ENCODE measurements at places on chromosomes 3 and 15. TPM values are rescaled to one million over a fixed set of nuclear protein-coding genes. Genes with fewer than 3 reads are reported as not detected.

DNA sequence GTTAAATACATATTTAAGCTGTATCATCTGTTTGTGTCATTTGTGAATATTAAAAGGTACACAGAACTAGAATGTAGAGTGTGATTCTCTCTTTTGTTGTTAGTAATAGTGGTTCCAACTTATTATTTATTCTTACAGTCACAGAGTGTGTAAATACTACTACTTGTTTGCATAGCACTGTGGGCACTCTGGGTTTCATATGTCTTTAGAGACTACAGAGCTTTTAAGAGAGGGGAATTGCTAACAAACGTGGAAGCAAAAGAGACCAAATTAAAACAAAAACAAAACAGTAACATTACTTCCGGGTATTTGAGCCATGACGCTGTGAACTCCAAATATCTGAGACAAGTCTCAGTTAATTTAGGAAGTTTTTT lies 828.0 kb upstream of the DPPA4 start:
- no peak for DNase-seq

GRCh38 chr15:36595611-36596010 lies 16.2 kb downstream of the CDIN1 start:
- no peak for DNase-seq

GRCh38 chr15:27234593-27234992 lies 263.6 kb downstream of the GABRG3 start:
- DNase-seq: no peak

DNA sequence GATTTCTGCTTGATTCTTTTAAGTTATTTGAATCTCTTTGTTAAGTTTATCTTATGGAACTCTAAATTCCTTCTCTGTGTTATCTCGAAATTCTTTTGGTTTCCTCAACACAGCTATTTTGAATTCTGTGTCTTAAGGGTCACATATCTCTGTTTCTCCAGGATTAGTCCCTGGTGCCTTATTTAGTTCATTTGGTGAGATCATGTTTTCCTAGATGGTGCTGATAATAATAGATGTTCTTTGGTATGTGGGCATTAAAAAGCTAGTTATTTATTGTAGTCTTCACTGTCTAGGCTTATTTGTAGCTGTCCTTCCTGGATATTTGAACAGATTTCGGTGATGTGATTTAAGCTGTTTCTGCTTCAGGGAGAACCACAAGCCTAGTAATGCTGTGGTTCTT lies 615.6 kb upstream of the NECTIN3 start:
- no peak for DNase-seq

DNA sequence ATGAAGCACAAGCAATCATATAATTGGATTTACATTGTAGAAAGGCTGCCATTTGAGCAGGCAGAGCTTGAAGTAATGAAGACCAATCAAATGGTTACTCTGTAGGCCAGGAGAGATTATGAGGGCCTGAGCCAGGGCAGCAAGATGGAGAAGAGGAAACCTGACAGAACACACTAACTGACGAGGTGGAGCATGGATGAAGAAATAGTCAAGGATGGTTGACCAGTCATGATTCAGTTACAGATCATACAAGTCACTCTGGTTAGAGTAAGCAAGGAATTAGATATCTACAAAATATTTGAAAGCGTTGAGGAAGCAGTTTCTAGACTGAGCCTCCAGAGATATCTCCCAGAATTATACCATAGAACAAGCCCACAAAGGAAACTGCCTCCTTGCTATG lies 101.8 kb upstream of the THSD4 start:
- no peak for DNase-seq

DNA sequence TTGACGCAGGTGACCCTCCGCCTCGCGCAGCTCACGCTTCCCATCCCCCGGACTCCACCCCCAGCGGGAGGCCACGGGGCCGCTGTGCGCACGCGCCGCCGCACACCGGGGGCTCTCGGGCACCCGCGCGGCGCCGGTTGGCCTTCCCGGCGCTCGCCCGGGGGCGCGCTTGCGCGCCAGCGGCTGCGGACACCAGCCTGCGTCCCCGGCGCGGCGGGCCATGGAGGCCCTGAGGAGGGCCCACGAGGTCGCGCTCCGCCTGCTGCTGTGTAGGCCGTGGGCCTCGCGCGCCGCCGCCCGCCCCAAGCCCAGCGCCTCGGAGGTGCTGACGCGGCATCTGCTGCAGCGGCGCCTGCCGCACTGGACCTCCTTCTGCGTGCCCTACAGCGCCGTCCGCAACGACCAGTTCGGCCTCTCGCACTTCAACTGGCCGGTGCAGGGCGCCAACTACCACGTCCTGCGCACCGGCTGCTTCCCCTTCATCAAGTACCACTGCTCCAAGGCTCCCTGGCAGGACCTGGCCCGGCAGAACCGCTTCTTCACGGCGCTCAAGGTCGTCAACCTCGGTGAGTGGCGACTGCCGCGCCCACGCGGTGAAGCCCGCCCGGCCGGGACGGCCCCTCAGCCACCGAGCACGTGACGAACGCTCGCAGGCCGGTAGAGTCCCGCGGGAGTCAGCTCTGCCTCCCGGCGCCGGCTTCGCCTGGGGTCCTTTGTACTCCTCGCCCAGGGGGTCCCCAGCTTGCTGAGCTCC lies at the start of gene C15orf61:
TSS of gene C15orf61 (plus strand) at position 103 of the 754 bp plus-strand sequence. CDS start at position 221, 118 bp downstream.
- DNase-seq: peak; percentile 95

GRCh38 chr3:196585044-196585757 lies 16.7 kb downstream of the FBXO45 start:
- DNase-seq: no peak

GRCh38 chr15:90565866-90566265 lies 36.1 kb downstream of the CRTC3 start:
- DNase-seq: no peak

GRCh38 chr3:115697263-115698053 lies 74.1 kb downstream of the GAP43 start:
- DNase-seq: no peak

GRCh38 chr3:25362118-25362517 lies 65.9 kb upstream of the RARB start:
- DNase-seq: no peak

DNA sequence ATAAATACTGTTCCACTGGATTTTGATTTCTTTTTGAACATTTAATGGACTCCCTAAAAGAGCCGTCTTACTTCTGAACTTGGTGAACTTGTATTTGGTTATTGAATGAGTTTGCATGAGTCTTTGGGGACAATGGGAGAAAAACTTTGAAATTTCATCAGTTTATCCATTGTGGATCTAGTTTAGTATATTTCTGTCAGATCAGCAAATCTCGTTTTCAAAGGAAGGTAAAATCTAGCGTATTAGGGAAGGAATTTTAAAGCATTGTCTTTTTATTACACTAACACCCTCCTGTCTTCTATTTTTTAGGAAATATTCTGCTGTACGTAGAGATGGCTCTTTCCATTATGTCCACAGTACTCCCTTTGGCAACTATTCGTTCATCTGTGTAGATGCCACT lies 12.8 kb downstream of the TMEM62 start:
- no peak for DNase-seq

- DNase-seq: peak; percentile 69
Measured at GRCh38 chr3:19934098-19934566, at the start of gene EFHB. Gene EFHB (minus strand): TSS chr3:19934217. CDS start chr3:19934018, 199 bp downstream.

GRCh38 chr15:66231394-66232266 lies 21.9 kb downstream of the MEGF11 start:
- DNase-seq: peak; percentile 23

- no peak for DNase-seq
Measured at GRCh38 chr3:198017090-198017489, 57.1 kb downstream of the LMLN start.

DNA sequence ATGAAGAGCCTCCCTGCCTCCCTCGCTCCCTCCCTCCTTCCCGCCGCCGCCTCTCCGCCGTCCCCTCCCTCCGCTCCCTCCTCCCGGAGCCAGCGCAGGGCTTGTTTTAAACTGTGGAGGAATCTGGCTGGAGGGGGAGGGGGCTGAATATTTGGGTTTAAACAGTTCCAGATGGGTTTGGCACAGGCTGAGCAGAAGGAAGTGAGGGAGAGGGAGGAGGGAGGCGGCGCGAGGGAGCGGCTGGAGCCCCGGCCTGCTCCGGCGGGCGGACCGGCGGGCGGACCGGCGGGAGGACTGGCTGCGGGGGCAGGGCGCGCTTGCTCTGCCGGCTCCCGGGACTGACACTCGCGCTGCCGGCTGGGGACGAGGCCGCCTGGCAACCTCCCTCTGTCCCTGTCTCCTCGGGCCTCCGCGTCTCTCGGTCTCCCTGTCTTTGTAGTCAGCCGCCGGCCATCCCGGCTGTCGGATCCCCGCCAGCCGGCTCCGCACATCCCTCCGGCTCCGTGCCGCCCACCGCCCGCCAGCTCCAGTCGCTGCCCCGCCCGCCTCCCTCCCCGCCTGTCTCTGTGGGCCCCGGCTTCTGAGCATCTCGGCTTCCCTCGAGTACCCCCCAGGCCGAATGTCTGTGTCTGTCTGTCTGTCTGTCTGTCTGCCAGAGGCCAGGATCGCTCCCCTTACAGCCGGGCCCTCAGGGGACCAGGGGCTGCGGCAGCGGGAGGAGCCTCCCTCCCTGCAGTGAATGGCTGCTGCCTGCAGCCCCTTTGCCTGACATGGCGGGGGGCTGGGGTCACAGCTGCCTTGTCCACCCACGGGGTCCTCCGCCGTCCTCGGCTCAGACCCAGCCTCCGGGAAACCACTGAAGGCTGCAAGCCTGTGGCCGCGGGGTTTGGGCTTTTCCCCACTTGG lies 7.6 kb downstream of the EPHB3 start:
- DNase-seq: peak; percentile 87

- DNase-seq: no peak
Measured at GRCh38 chr3:140056047-140056446, 121.1 kb downstream of the CLSTN2 start.

DNA sequence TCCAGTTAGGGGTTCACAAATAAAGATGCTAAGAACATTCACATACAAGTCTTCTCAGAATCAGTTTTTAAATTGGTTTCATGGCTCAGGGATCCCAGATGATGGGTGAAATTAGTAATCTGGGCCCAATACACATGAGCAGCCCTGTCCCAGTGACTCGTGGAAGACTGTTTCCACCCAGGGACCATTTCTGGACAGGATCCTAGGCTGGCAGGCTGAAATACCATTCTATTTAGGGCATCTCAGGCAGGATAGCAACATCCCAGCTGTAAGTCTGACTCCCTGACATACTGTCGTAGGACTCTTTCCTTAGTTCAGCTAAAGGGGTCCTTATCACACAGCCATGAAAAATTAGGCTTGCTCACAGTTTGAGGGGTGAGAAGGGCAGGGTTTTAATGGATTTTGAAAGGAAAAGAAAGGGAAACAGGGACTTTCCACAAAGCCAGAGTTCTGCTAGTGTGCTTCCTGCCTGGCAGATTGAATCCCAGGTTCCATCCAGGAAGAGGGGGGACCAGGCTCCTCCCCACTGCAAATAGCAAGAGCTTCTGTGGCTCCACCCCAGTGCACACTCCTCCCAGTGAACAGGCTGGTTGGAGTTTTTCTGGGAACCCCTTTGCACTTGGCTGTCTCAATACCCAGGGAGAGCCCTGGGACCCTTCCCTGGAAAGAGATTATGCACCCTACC lies 41.3 kb upstream of the LYZL4 start:
- DNase-seq: no peak

- DNase-seq: no peak
Measured at GRCh38 chr3:20935791-20936190, 749.8 kb upstream of the SGO1 start.

GRCh38 chr15:80974914-80975313 lies 14.7 kb downstream of the MESD start:
- DNase-seq: no peak

- DNase-seq: no peak
Measured at GRCh38 chr3:141275032-141275422, 43.4 kb downstream of the PXYLP1 start.

GRCh38 chr3:33211444-33211843 lies 7.2 kb downstream of the SUSD5 start:
- DNase-seq: no peak

- peak; percentile 78 for DNase-seq
Measured at GRCh38 chr15:34984889-34985630, 3.0 kb downstream of the ZNF770 start.

DNA sequence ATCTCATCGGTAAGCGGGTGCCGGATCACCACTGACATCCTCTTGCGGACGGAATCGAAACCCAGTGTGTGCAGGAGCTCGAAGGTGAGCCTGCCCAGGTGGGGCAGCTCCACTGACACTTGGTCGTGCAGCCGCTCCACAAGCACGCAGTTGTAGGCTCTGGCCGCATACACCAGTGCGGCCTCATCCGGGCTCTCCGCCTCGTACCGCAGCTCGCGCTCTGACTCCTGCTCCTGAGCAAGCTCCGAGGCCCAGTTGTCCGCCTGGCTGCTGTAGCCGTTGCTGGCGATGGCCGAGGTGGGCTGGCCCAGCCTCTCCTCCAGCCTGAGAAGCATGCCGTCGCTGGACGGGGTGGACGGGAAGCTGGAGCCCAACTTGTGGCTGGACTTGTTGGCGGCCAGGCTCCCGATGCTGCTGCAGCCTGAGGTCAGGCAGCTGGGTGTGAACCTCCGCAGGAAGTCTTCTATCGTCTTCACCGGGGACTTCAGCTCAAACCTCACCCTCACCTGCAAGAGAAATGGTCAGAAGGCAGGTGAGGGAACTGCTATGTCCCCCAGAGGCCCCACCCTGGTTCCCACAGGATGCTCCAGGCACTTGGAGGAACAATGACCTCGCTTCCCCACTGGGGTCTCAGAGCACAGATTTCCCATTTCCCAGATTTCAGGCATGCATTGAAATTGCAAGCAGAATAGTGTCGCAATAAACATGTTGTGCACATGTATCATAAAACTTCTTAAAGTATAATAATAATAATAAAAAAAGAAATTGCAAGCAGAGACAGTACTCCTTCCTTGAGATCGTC lies 149.2 kb downstream of the ATP10A start:
- DNase-seq: no peak

- no peak for DNase-seq
Measured at GRCh38 chr15:42759093-42759492, 22.2 kb upstream of the CDAN1 start.

GRCh38 chr15:59696332-59696731 lies 7.2 kb upstream of the BNIP2 start:
- no peak for DNase-seq

DNA sequence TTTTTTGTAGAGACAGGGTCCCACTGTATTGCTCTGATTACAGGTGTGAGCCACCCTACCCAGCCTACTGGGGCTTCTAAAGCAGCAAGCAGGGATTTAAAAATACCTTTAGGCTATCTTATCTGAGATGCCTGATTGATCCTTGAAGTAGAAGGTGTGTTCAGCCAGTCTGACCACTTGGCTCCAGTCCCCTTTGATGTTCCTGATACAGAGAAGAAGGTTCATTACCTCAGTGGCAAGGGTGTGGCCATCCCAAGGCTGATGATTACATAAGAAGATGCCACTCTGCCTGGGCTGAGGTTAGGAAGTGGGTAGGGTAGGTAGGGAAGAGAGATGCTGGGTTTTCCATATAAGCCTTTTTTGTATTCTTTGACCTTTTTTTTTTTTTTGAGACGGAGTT lies 11.2 kb upstream of the DCAF1 start:
- no peak for DNase-seq

GRCh38 chr3:197225579-197225978 lies 72.8 kb downstream of the DLG1 start:
- no peak for DNase-seq

The VGLL3 gene
- total RNA-seq: 61.5 TPM

The TGM4 gene
- total RNA-seq: not detected

The IL17RB gene
- total RNA-seq: 12.4 TPM

The PLAAT1 gene
- 0.96 TPM for total RNA-seq

The ZNF80 gene
- not detected for total RNA-seq

The RUBCN gene
- 35.2 TPM for total RNA-seq

The THRB gene
- total RNA-seq: 19.7 TPM

The TM4SF18 gene
- 13.4 TPM for total RNA-seq

The ALDH1L1 gene
- total RNA-seq: 3.3 TPM

The DNAH12 gene
- total RNA-seq: 0.52 TPM

The AHSG gene
- total RNA-seq: not detected

The ACP3 gene
- 11.5 TPM for total RNA-seq

The ARL14 gene
- not detected for total RNA-seq

The ZNF502 gene
- 4.1 TPM for total RNA-seq

The STARD9 gene
- total RNA-seq: 15.4 TPM

The GOLGA8J gene
- total RNA-seq: not detected
